Psoas muscle (tissue), 8 donors: ENCODE measurements at places on chromosomes 11 and 22. TPM values are rescaled to one million over a fixed set of nuclear protein-coding genes. Genes with fewer than 3 reads are reported as not detected.

Gene MS4A12
- not detected for total RNA-seq

Gene H19
- total RNA-seq: 10,740 TPM

Gene SAC3D1
- 9.4 TPM for total RNA-seq

Gene OR51E2
- 0.19 TPM for total RNA-seq

Gene EHF
- total RNA-seq: not detected
